ENCODE measurements at places on chromosomes 7 and 10. TPM values are rescaled to one million over a fixed set of nuclear protein-coding genes. Genes with fewer than 3 reads are reported as not detected.

KCNIP2 gene
- 1.5 TPM for total RNA-seq

ASAH2B gene
- total RNA-seq, result 6.7 TPM

PRKCQ gene
- total RNA-seq, result 0.93 TPM

NAT16 gene
- not detected for total RNA-seq

DNAJB12 gene
- total RNA-seq, result 37.9 TPM

WIPF3 gene
- total RNA-seq, result 2.3 TPM

ACBD5 gene
- total RNA-seq, result 32.3 TPM

ELOVL3 gene
- total RNA-seq, result not detected

AGAP6 gene
- 4.9 TPM for total RNA-seq

PALD1 gene
- total RNA-seq, result 2.5 TPM

DNA sequence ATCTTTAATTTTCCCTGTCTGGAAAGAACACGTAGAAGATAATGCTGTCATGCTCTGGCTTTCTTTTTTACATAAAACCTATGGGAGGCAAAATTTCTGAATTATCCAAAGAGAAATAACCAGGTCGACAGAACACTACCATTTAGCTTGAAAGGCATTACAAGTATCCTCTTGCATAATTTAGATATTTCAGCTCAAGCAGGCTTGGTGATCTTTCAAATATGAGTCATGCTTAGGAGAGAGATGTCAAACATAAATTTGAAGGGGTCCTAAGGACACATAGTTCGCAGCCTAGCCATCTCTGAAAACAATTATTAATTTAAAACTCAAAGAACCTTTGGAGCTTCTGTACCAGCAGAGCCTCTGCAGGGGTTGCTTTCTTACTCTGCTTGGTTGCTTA is 100.9 kb downstream of the FAS start:
- no peaks in the 10 kb centered on the region for H3K36me3 ChIP-seq
- no peak overlapping the region for H3K4me3 ChIP-seq
- H3K27me3 ChIP-seq, result no peaks in the 10 kb centered on the region
- H3K4me1 ChIP-seq, result no peaks in the 10 kb centered on the region
- no peak overlapping the region for H3K27ac ChIP-seq

DNA sequence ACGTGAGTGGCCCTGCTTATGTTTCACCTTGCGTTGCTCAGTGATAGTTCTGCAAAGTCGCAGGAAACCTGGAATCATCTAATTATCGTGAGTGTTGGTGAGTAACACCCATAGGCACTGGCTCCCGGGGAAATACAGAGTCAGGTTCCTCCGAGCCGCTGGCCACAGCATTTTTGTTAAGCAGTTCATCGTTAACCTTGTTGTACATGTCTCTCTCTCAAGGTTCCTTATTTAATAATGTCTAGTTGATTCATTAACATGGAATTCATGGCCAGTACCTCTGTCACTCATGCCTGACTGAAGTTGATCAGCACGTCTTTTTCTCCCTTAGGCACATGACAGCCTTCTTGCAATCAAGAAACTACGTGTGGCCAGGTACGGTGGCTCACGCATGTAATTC is 3.1 kb upstream of the ZFAND2A start:
- no peaks in the 10 kb centered on the region for H3K27me3 ChIP-seq
- H3K4me1 ChIP-seq, result no peaks in the 10 kb centered on the region
- H3K36me3 ChIP-seq, result no peaks in the 10 kb centered on the region
- H3K4me3 ChIP-seq, result no peak overlapping the region
- H3K27ac ChIP-seq, result no peak overlapping the region

GRCh38 chr7:43557831-43558495 is 24.9 kb upstream of the STK17A start:
- no peaks in the 10 kb centered on the region for H3K27me3 ChIP-seq
- H3K36me3 ChIP-seq, result no peaks in the 10 kb centered on the region
- H3K4me1 ChIP-seq, result no peaks in the 10 kb centered on the region
- DNase-seq, result no peak

GRCh38 chr10:99775850-99776249 is 6.6 kb upstream of the ABCC2 start:
- H3K4me3 ChIP-seq, result no peak overlapping the region
- no peaks in the 10 kb centered on the region for H3K36me3 ChIP-seq
- H3K27me3 ChIP-seq, result no peaks in the 10 kb centered on the region
- H3K4me1 ChIP-seq, result no peaks in the 10 kb centered on the region
- no peak for DNase-seq

GRCh38 chr7:7271094-7271874 is 88.9 kb downstream of the C1GALT1 start:
- no peak overlapping the region for H3K4me3 ChIP-seq
- H3K27me3 ChIP-seq, result no peaks in the 10 kb centered on the region
- no peak overlapping the region for H3K27ac ChIP-seq

GRCh38 chr7:75938921-75939320 is 24.0 kb downstream of the POR start:
- no peak for DNase-seq
- H3K27me3 ChIP-seq, result no peaks in the 10 kb centered on the region
- no peaks in the 10 kb centered on the region for H3K4me1 ChIP-seq

GRCh38 chr7:27152816-27153442 is 546 bp upstream of the HOXA3 start:
- no peaks in the 10 kb centered on the region for H3K36me3 ChIP-seq
- peaks cover 11% of the 10 kb centered on the region for H3K4me1 ChIP-seq
- H3K27me3 ChIP-seq, result no peaks in the 10 kb centered on the region
- peak overlapping the region; percentile 97 for H3K27ac ChIP-seq

DNA sequence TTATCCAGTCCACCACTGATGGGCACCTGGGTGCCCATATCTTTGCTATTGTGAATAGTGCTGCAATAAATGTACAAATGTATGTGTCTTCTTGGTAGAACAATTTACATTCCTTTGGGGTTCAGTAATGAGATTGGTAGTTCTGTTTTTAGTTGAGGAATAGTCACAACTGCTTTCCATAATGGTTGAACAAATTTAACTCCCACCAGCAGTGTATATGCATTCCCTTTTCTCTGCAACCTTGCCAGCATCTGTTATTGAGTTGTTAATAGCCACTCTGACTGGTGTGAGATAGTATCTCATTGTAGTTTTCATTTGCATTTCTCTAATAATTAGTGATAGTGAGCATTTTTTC is 27.8 kb downstream of the COA1 start:
- H3K4me1 ChIP-seq, result no peaks in the 10 kb centered on the region
- H3K36me3 ChIP-seq, result no peaks in the 10 kb centered on the region
- no peaks in the 10 kb centered on the region for H3K27me3 ChIP-seq
- H3K27ac ChIP-seq, result no peak overlapping the region

GRCh38 chr7:7414791-7415603 is 120.7 kb downstream of the COL28A1 start:
- H3K27me3 ChIP-seq, result no peaks in the 10 kb centered on the region
- no peaks in the 10 kb centered on the region for H3K36me3 ChIP-seq
- no peaks in the 10 kb centered on the region for H3K4me1 ChIP-seq
- no peak overlapping the region for H3K4me3 ChIP-seq
- H3K27ac ChIP-seq, result peak overlapping the region; percentile 66

DNA sequence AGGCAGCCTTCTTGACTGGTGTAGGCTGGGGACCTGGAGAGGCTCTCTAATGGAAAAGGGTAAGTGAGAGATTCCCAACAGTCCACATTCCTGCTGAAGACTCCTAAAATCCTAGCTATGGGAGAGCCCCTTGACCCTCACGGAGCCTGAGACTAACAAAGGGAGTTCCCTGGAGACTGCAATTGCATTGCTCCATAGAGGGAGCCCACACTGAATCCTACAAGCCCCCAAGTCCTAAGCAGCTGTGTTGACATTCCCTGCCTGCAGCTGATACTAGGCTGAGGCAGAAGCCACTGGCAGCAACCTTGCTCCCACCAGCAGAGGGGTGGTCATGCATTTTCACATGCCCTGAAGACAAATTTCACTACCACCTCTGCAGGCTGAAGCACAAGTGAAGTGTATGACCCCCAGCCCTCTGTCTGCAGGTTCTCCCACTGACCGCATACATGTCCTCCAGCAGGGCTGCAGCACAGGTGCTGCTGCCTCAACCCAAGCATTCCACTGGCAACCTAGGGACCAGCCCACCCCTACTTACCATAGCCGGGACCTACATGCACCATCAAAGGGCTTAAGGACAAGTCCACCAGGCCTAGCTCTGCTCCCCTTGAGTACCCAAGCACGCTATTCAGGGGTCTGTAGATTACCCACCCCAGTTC is 130.3 kb upstream of the SLC13A1 start:
- H3K27me3 ChIP-seq, result no peaks in the 10 kb centered on the region
- H3K4me1 ChIP-seq, result no peaks in the 10 kb centered on the region
- no peaks in the 10 kb centered on the region for H3K36me3 ChIP-seq
- H3K27ac ChIP-seq, result no peak overlapping the region

- H3K4me3 ChIP-seq, result no peak overlapping the region
- DNase-seq, result no peak
- H3K27ac ChIP-seq, result no peak overlapping the region
- H3K27me3 ChIP-seq, result no peaks in the 10 kb centered on the region
- H3K36me3 ChIP-seq, result no peaks in the 10 kb centered on the region
- H3K4me1 ChIP-seq, result no peaks in the 10 kb centered on the region
These were observed 213.2 kb upstream of the MGMT start for GRCh38 chr10:129253865-129254179.

- H3K27ac ChIP-seq, result no peak overlapping the region
- no peaks in the 10 kb centered on the region for H3K27me3 ChIP-seq
- DNase-seq, result no peak
- no peaks in the 10 kb centered on the region for H3K4me1 ChIP-seq
- H3K36me3 ChIP-seq, result no peaks in the 10 kb centered on the region
- no peak overlapping the region for H3K4me3 ChIP-seq
These were observed 518.9 kb upstream of the CELF2 start for GRCh38 chr10:10498781-10499180.

DNA sequence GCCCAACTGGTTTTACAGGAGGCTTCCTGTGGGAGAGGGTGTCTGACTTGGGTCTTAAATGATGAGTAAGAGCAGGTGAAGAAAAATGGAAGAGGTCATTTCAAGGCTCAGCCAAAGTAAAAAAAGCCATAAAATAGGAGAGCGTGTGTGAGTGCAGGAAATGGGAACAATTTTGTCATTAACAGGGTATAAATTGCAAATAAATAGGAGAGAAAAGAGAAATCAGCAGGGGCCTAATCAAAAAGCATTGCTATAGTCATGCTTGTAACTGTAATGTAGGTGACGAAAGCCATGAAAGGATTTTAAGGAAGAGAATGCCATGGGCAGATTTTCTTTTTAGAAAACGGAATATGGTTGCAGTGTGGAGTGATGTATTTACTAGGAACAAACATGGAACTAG is 15.7 kb upstream of the SEMA3A start:
- no peak for DNase-seq
- H3K36me3 ChIP-seq, result no peaks in the 10 kb centered on the region
- no peak overlapping the region for H3K4me3 ChIP-seq
- no peak overlapping the region for H3K27ac ChIP-seq

GRCh38 chr7:149245244-149245643 is 5.8 kb downstream of the ZNF212 start:
- H3K36me3 ChIP-seq, result no peaks in the 10 kb centered on the region
- no peak for DNase-seq
- peaks cover 7% of the 10 kb centered on the region for H3K4me1 ChIP-seq
- no peak overlapping the region for H3K4me3 ChIP-seq

DNA sequence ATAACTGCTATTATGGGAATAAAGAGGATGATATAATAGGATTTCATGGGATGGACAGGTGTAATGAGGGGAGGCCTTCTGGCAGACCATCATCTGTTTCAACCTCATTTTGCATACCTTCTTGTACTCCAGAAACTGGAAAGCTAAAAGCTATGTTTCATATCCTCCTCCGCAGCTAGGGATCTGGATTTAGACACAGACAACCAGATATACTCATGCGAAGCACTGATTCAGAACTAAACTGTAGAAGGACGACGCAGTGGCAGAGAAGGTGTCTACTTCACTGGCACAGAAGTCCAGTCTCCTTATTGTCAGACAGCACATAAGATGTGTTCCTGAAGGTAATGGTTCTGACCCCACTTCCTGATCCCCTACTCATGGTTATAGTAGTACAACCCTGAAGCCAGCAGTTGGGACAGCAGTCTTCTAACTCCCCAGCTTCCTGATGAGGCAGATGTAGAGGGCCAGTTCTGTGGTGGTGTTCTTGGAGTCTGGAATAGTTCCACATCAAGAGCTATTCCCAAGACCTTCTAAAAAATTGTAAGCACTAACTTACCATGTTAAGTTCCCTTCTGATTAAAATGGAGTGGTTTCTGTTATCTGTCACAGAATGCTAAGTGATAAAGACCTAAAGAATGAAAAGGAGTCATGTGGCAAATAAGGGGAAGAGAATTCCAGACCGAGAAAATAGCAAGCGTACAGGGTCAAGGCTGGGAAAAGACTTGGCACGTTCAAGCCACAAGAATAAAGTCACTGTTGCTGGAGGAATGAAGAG is 550.3 kb downstream of the GRM8 start:
- no peaks in the 10 kb centered on the region for H3K27me3 ChIP-seq
- H3K4me3 ChIP-seq, result no peak overlapping the region
- no peak for DNase-seq
- no peaks in the 10 kb centered on the region for H3K4me1 ChIP-seq
- H3K36me3 ChIP-seq, result no peaks in the 10 kb centered on the region

- no peak overlapping the region for H3K27ac ChIP-seq
- no peaks in the 10 kb centered on the region for H3K27me3 ChIP-seq
- no peak for DNase-seq
- no peaks in the 10 kb centered on the region for H3K4me1 ChIP-seq
- H3K36me3 ChIP-seq, result no peaks in the 10 kb centered on the region
These were observed 83.4 kb downstream of the SLC25A13 start for GRCh38 chr7:96238474-96238873.

DNA sequence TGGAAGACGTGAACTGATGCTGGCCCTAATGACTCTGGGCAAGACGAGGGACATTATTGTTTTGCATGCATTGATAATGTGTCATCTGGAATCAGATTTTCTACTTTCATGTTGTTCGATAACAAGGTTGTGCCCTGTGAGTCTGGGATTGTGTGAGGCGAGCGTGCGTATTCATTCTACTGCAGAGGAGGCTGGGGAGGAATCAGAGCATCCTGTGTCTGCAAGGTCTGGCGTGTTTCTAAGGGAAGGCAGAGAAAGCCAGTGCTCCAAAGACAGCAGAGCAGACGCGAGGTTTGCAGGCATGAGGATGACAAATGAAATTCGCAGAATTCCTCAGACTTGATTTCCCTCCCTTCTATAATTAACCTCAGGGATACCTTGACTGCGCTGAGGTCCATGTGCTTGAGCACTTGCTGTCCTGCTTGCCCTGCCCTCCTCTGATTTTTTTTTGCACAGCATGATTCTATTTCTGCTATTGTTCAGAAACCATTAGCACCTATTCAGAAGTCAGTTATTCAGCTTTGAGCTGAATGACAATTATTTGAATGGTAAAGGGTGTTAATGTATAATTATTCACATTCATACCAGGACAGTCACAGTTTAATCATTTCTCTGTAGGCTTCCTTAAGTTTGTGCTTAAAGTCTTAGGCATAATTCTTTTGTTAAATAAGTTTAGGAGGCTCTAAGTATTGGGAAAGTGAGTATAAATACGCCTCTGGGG is 233.6 kb downstream of the EBF3 start:
- H3K36me3 ChIP-seq, result no peaks in the 10 kb centered on the region
- no peak for DNase-seq
- H3K27ac ChIP-seq, result no peak overlapping the region
- H3K4me1 ChIP-seq, result no peaks in the 10 kb centered on the region
- H3K27me3 ChIP-seq, result no peaks in the 10 kb centered on the region

All from colonic mucosa (tissue), 4 donors.